ENCODE measurements at places on chromosomes 11 and 22.
A peak's percentile ranks its signal among the peaks of the same experiment; 100 is the strongest.

DNA sequence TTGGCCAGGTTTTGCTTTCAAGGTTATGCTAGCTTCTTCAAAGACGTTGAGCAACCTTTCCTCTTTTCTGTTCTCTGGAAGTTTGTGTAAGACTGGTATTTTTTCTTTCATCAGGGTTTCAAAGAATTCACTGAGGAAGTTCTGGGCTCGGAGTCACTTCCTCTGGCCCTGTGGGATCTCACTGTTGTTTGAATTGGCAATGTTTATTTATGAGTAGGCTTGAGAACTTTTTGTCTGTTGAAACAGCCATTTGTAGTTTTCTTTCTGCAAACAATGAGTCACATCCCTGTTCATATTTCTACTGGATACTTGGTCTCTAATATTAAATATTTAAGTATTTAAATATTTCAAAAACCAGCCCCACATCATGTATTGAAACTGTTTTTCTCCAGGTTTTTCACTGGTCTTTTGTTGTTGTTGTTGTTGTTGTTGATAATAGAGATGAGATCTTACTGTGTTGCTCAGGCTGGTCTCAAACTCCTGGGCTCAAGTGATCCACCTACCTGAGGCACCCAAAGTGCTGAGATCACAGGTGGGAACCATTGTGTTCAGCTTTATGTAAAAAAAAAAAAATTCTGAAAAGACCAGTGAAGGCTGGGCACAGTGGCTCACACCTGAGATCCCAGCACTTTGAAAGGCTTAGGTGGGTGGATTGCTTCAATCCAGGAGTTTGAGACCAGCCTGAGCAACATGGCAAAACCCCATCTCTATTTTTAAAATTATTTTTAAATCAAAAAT, 26.9 kb downstream of the SUSD2 start:
- no peak for DNase-seq

GRCh38 chr11:58675334-58676155, 53.1 kb downstream of the CNTF start:
- DNase-seq: peak; percentile 8

DNA sequence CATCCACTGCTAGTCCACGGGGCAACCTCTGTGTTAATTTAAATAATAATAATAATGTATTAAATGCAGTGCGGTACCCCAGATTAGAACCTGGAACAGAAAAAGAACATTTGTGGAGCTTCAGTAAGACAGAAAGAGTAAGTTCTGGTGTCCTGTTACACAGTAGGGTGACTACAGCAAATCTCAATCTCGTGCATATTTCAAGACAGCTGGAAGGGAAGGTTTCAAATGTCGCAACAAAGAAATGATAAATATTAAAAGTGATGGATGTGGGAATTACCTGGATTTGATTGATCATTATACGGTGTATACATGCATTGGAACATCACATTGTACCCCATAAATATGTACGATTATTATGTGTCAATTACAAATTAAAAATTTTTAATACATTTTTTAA, 1.7 kb upstream of the RAC2 start:
- DNase-seq: no peak

DNA sequence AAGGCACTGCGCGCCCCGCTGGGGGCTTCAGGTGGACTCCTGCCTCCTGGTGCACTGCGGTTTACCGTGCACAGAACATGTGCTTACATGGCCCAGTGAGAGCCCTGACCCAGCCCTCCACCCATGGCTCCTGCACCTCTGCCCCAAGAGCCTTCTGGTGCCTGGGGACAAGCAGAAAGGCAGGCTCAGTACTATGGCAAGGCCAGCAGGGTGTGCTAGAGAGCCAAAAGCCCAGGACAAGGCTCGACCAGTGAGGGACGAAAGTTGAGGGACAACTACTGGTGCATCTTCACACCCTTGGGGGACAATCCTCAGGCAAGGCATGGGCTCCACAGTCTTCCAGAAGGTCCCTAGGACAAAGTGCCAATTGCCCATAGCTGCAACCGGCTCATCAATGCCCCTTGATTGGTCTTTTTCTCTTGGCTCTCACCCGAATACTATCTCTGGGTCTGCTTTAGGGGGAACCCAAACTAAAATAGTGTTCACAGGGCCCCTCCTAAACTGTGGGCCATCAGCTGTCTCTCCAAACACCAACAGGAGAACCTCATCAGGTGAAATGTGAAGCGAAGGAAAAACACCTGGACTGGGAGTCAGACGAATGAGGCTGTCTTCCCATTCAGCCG, 13.5 kb downstream of the PGA5 start:
- peak; percentile 46 for DNase-seq

DNA sequence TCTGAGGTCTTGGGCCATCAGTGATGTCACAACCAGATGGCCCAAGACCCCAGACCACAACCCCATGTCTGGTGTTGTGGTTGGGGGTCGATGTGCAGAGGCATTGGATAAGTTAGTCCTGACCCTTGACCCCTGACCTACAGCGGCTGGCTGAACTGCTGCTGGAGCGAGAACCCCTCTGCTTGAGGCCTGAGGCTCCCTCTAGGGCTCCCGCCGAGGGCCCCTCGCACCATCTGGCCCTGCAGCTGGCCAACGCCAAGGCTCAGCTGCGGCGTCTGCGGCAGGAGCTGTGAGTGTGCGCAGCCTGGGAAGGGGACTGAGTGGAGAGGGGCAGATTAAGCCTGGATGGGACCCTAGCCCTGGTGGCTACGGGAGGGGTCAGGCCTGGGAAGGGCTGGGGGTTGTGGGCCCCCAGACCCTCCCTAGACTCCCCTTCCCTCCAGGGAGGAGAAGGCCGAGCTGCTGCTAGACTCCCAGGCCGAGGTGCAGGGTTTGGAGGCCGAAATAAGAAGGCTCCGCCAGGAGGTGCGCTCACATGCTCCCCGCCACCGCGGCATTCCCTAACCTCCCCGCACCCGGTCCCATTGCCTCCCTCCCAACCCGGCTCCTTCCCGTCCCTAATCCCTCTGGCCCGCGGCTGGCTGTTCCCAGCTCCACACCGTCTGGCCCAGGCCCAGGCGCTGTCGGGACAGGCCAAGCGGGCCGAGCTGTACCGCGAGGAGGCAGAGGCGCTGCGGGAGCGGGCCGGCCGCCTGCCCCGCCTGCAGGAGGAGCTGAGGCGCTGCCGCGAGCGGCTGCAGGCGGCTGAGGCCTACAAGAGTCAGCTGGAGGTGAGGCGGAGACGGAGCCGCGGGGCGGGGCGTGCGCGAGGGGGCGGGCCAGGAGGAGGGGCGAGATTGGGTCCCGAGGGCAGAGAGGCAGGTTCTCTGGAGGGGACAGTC, 2.1 kb downstream of the CCDC88B start:
- peak; percentile 76 for DNase-seq

Data from NCI-H2081 (cell line).